ENCODE measurements at places on chromosomes 12 and 14. TPM values are rescaled to one million over a fixed set of nuclear protein-coding genes. Genes with fewer than 3 reads are reported as not detected.

Gene C12orf54
- not detected for total RNA-seq

Gene BDKRB2
- 0.45 TPM for total RNA-seq

GRCh38 chr12:749751-750270 lies 2.6 kb upstream of the WNK1 start:
- no peak for DNase-seq

DNA sequence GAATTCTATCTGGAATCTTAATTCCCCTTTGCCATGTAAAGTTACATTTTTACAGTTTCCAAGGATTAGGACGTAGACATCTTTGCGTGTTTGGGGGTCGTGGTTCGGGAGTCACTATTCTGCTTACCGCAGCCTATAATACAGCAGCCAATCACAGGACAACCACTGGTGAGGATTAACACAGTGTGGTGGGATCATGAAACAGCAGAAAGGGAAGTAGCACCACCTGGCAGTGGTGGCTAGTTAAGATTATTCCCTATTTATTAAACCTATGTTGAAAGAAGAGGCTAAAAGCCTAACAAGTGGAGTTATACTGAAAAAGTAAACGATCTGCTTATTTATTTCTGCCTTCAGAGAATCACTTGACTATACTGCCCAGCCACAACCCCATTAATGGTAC lies 71.7 kb downstream of the IPO8 start:
- DNase-seq, result no peak

DNA sequence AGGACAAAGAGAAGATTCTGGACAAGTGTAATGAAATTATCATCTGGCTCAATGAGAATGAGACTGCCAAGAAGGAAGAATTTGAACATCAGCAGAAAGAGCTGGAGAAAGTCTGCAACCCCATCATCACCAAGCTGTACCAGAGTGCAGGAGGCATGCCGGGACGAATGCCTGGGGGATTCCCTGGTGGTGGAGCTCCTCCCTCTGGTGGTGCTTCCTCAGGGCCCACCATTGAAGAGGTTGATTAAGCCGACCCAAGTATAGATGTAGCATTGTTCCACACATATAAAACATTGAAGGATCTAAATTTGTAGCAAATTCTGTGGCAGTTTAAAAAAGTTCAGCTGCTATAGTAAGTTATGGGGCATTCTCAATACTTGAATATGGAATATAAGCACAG lies 174.3 kb upstream of the CCND2 start:
- no peak for DNase-seq

Data from cerebellum (tissue), 4 donors.